ENCODE measurements at places on chromosomes 7 and 10.

- no peaks in the 10 kb centered on the region for H3K4me1 ChIP-seq
- H3K4me3 ChIP-seq, result no peak overlapping the region
- no peaks in the 10 kb centered on the region for H3K36me3 ChIP-seq
- no peak overlapping the region for H3K27ac ChIP-seq
- peaks cover 10% of the 10 kb centered on the region for H3K27me3 ChIP-seq
- ATAC-seq, result no peak
These were observed 58.6 kb upstream of the RELN start for GRCh38 chr7:104048055-104048454.

DNA sequence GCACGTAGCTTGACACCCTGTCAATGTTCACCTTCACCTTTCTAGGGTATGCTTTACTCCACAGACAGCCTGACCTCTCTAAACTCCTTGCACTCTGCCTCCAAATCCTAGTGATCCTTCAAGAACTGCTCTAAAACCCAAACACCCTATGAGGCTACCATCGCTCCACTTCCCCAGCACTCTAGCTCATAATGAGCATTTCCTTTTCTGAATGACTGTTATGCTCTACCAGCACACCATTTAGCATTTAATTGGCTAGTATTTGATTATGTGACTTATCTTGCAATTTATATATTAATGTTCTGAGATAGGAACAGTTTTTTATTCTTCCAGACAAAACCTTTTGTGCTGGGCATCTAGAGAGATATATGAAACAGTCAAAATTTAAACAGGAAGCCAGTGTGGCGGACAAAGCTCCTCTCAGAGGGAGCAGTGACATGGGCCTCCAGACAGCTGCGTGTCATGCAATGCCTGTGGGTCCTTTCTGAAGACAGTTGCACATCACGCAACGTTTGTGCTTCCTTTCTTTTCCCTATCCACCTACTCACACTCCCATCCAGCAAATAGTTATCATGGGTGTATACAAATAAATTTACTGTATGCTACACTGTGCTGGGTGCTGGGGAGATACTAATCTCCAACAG is 86.3 kb downstream of the ALOX5 start:
- peaks cover 54% of the 10 kb centered on the region for H3K36me3 ChIP-seq
- H3K4me3 ChIP-seq, result no peak overlapping the region
- H3K27ac ChIP-seq, result peak overlapping the region; percentile 8

DNA sequence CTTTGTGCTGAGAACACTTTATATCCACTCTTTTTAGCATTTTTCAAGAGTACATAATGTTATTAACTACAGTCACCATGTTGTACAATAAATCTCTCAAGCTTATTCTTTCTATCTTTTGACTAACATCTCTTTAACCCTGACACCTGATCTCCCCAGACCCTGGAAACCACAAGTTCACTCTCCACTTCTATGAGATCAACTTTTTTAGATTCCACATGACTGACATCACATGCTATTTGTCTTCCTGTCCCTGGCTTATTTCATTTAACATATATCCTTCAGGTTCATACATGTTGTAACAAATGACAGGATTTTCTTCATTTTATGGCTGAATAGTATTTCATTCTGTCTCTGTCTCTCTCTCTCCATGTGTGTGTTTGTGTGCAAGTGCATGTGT is 15.5 kb downstream of the SLC13A1 start:
- no peak overlapping the region for H3K27ac ChIP-seq
- H3K27me3 ChIP-seq, result no peaks in the 10 kb centered on the region
- no peaks in the 10 kb centered on the region for H3K4me1 ChIP-seq
- no peaks in the 10 kb centered on the region for H3K36me3 ChIP-seq
- no peak for ATAC-seq

DNA sequence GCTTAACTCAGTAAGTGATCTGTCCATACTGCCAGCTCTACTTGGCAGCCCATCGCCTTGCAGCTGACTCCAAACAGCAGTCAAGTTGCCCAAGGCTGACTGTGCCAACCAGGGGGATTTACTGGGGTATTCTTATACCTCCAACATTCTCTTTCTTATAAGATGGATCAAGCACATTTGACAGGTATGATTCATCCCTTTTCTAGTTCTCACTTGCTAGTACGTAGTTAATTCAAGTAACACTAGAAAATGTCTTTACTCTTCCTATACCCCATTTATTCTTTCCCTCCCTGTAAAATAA is 77.0 kb downstream of the SLC25A13 start:
- no peaks in the 10 kb centered on the region for H3K36me3 ChIP-seq
- no peak overlapping the region for H3K27ac ChIP-seq
- no peaks in the 10 kb centered on the region for H3K27me3 ChIP-seq
- H3K4me3 ChIP-seq, result no peak overlapping the region
- H3K4me1 ChIP-seq, result peaks cover 19% of the 10 kb centered on the region

- H3K36me3 ChIP-seq, result no peaks in the 10 kb centered on the region
- H3K4me1 ChIP-seq, result no peaks in the 10 kb centered on the region
- H3K27me3 ChIP-seq, result peaks cover 35% of the 10 kb centered on the region
- ATAC-seq, result no peak
- H3K4me3 ChIP-seq, result no peak overlapping the region
These were observed 85.6 kb upstream of the FRMD4A start for GRCh38 chr10:14416308-14416700.

GRCh38 chr10:86795353-86795752 is 38.9 kb downstream of the BMPR1A start:
- H3K36me3 ChIP-seq, result no peaks in the 10 kb centered on the region
- no peak overlapping the region for H3K4me3 ChIP-seq
- ATAC-seq, result no peak
- H3K4me1 ChIP-seq, result peaks cover 9% of the 10 kb centered on the region
- H3K27ac ChIP-seq, result no peak overlapping the region
- no peaks in the 10 kb centered on the region for H3K27me3 ChIP-seq

GRCh38 chr10:1166101-1166827 is 110.1 kb downstream of the WDR37 start:
- no peak for ATAC-seq
- no peaks in the 10 kb centered on the region for H3K4me1 ChIP-seq
- no peak overlapping the region for H3K27ac ChIP-seq
- no peaks in the 10 kb centered on the region for H3K36me3 ChIP-seq
- H3K27me3 ChIP-seq, result peaks cover 9% of the 10 kb centered on the region

GRCh38 chr7:157809154-157809862 is 472.5 kb downstream of the DNAJB6 start:
- no peak for ATAC-seq
- H3K27me3 ChIP-seq, result peaks cover 7% of the 10 kb centered on the region
- H3K4me3 ChIP-seq, result no peak overlapping the region
- H3K36me3 ChIP-seq, result no peaks in the 10 kb centered on the region

DNA sequence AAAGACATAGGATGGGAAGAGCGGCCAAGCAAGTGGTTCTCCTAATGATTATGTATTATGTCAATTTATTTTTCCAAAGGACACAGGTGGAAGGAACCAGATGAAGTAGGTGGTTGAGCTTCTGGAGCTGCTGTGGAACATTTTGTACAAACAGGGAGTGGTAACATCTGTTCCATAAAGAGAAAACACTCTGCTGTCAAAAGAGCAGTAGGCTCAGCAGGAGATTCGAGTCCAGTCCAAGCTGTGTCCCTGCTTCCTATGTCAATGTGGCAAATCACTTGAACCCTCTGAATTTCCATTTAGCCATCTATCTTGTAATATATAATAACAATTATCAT is 448.0 kb upstream of the ANKRD30A start:
- no peaks in the 10 kb centered on the region for H3K27me3 ChIP-seq
- H3K4me1 ChIP-seq, result no peaks in the 10 kb centered on the region
- H3K36me3 ChIP-seq, result no peaks in the 10 kb centered on the region
- no peak overlapping the region for H3K27ac ChIP-seq
- ATAC-seq, result no peak
- no peak overlapping the region for H3K4me3 ChIP-seq

GRCh38 chr10:116738339-116738738 is 4.0 kb downstream of the HSPA12A start:
- ATAC-seq, result no peak
- peaks cover 47% of the 10 kb centered on the region for H3K27me3 ChIP-seq
- H3K4me1 ChIP-seq, result no peaks in the 10 kb centered on the region
- H3K4me3 ChIP-seq, result no peak overlapping the region
- no peaks in the 10 kb centered on the region for H3K36me3 ChIP-seq

GRCh38 chr7:117949232-117949631 is 76.0 kb upstream of the CTTNBP2 start:
- no peaks in the 10 kb centered on the region for H3K36me3 ChIP-seq
- no peak overlapping the region for H3K4me3 ChIP-seq
- H3K27ac ChIP-seq, result no peak overlapping the region
- H3K27me3 ChIP-seq, result peaks cover 7% of the 10 kb centered on the region
- no peaks in the 10 kb centered on the region for H3K4me1 ChIP-seq

DNA sequence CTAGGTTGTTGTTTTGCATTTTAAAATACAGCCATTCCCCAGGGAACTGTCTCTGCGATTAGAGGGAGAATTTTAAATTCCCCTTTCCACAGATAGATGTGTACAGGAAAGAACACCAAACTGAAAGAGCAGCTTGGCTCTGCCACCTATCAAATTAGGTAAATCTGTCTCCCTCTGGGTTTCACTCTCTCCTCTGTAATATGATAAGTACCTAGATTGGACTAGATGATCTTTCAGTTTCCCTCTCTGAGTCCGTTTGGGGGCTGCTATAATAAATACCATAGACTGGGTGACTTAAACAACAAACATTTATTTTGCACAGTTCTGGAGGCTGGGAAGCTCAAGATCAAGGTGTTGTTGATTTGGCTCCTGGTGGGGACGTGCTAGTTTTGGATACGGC is 186.0 kb downstream of the KIF20B start:
- H3K4me1 ChIP-seq, result no peaks in the 10 kb centered on the region
- ATAC-seq, result no peak
- no peak overlapping the region for H3K27ac ChIP-seq
- H3K27me3 ChIP-seq, result peaks cover 8% of the 10 kb centered on the region

DNA sequence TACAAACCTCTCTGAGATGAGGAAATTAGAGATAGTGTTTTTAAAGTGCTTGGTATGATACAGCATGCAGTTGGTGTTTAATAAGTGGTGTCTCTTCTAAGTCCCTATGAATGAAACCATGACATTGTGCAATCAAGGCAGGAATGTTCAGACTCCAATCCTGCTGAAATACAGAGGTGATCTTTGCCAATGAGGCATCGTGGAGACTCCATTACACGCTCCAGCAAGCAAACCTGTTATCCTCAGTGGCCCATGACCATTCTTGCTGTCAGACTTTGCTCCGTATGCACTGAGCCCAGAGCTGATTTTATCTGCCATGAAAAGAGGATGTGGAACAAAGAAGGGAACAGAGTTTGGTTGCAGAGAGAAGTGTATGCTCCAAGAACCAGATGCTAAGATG is 47.3 kb downstream of the CDHR3 start:
- no peak overlapping the region for H3K27ac ChIP-seq
- H3K4me1 ChIP-seq, result peaks cover 16% of the 10 kb centered on the region
- H3K4me3 ChIP-seq, result no peak overlapping the region
- H3K27me3 ChIP-seq, result peaks cover 3% of the 10 kb centered on the region

- H3K36me3 ChIP-seq, result no peaks in the 10 kb centered on the region
- H3K4me1 ChIP-seq, result no peaks in the 10 kb centered on the region
- H3K27ac ChIP-seq, result no peak overlapping the region
These were observed 542.0 kb downstream of the TNS3 start for GRCh38 chr7:47039904-47040303.

- H3K4me3 ChIP-seq, result peak overlapping the region; percentile 78
- peak; percentile 28 for ATAC-seq
- H3K4me1 ChIP-seq, result peaks cover 5% of the 10 kb centered on the region
- peaks cover 6% of the 10 kb centered on the region for H3K36me3 ChIP-seq
- no peak overlapping the region for H3K27ac ChIP-seq
These were observed 456 bp upstream of the ACHE start for GRCh38 chr7:100895956-100896731.

GRCh38 chr10:90856964-90857634 is 740 bp downstream of the HTR7 start:
- no peaks in the 10 kb centered on the region for H3K36me3 ChIP-seq
- ATAC-seq, result peak; percentile 12
- peak overlapping the region; percentile 83 for H3K4me3 ChIP-seq
- no peaks in the 10 kb centered on the region for H3K4me1 ChIP-seq

GRCh38 chr7:16940776-16941175 is 59.0 kb upstream of the AGR3 start:
- no peaks in the 10 kb centered on the region for H3K36me3 ChIP-seq
- H3K27me3 ChIP-seq, result no peaks in the 10 kb centered on the region
- H3K4me3 ChIP-seq, result no peak overlapping the region
- H3K27ac ChIP-seq, result no peak overlapping the region

DNA sequence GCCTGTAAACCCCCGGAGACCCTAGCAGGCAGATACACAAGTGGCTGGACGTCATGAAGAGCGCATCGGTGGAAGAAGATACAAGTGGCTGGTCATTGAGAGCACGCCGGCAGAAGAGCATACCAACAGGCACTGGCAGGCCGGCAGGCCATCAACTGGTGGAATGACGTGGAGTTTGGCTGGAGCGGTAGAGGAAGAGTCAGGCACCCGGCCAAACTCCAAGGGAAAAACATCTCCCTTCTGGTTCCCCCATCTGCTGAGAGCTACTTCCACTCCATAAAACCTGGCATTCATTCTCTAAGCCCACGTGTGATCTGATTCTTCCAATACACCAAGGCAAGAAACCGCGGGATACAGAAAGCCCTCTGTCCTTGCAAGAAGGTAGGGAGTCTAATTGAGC is 113.4 kb upstream of the NPSR1 start:
- H3K36me3 ChIP-seq, result no peaks in the 10 kb centered on the region
- ATAC-seq, result no peak
- H3K4me3 ChIP-seq, result no peak overlapping the region
- no peak overlapping the region for H3K27ac ChIP-seq
- no peaks in the 10 kb centered on the region for H3K4me1 ChIP-seq

GRCh38 chr10:22851865-22852239 is 76.0 kb upstream of the ARMC3 start:
- H3K4me3 ChIP-seq, result no peak overlapping the region
- no peak overlapping the region for H3K27ac ChIP-seq
- peaks cover 5% of the 10 kb centered on the region for H3K4me1 ChIP-seq
- H3K36me3 ChIP-seq, result no peaks in the 10 kb centered on the region
- peaks cover 7% of the 10 kb centered on the region for H3K27me3 ChIP-seq

GRCh38 chr7:47069385-47070076 is 512.4 kb downstream of the TNS3 start:
- no peaks in the 10 kb centered on the region for H3K27me3 ChIP-seq
- H3K27ac ChIP-seq, result no peak overlapping the region
- no peaks in the 10 kb centered on the region for H3K4me1 ChIP-seq
- H3K4me3 ChIP-seq, result no peak overlapping the region
- no peaks in the 10 kb centered on the region for H3K36me3 ChIP-seq

- ATAC-seq, result no peak
- peaks cover 34% of the 10 kb centered on the region for H3K36me3 ChIP-seq
- H3K27ac ChIP-seq, result no peak overlapping the region
- H3K4me1 ChIP-seq, result peaks cover 3% of the 10 kb centered on the region
These were observed 106.8 kb downstream of the POLL start for GRCh38 chr10:101481256-101481655.

- no peaks in the 10 kb centered on the region for H3K27me3 ChIP-seq
- peaks cover 14% of the 10 kb centered on the region for H3K4me1 ChIP-seq
- H3K27ac ChIP-seq, result no peak overlapping the region
- H3K4me3 ChIP-seq, result no peak overlapping the region
- peaks cover 34% of the 10 kb centered on the region for H3K36me3 ChIP-seq
These were observed 6.9 kb downstream of the ABCB8 start for GRCh38 chr7:151035026-151035717.

DNA sequence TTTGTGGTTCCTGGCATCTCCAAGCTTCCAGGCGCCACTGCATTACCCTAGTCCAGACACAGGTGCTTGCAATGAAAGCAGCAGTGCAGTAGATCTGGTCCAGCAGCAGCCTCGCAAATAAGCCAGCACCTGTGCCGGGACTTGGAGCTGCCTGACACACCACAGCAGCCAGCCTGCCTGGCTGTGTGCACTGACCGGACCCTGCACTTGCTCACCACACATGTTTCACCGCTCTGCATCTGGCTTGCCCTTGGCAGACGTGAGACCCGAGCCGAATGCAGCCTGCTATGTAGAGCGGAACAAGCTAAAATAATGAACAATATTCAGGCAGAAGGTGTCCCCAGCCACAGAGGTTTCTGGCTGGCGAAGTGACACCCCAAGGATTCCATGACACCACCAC is 123.6 kb upstream of the POM121L12 start:
- no peaks in the 10 kb centered on the region for H3K27me3 ChIP-seq
- no peaks in the 10 kb centered on the region for H3K36me3 ChIP-seq
- H3K4me3 ChIP-seq, result no peak overlapping the region
- H3K4me1 ChIP-seq, result no peaks in the 10 kb centered on the region
